ENCODE measurements at places on chromosomes 4 and X.

GRCh38 chr4:54332542-54332941, 103.4 kb downstream of the PDGFRA start:
- DNase-seq: no peak

- DNase-seq: no peak
Observed at GRCh38 chr4:83917572-83917971, 381.7 kb downstream of the GPAT3 start.

DNA sequence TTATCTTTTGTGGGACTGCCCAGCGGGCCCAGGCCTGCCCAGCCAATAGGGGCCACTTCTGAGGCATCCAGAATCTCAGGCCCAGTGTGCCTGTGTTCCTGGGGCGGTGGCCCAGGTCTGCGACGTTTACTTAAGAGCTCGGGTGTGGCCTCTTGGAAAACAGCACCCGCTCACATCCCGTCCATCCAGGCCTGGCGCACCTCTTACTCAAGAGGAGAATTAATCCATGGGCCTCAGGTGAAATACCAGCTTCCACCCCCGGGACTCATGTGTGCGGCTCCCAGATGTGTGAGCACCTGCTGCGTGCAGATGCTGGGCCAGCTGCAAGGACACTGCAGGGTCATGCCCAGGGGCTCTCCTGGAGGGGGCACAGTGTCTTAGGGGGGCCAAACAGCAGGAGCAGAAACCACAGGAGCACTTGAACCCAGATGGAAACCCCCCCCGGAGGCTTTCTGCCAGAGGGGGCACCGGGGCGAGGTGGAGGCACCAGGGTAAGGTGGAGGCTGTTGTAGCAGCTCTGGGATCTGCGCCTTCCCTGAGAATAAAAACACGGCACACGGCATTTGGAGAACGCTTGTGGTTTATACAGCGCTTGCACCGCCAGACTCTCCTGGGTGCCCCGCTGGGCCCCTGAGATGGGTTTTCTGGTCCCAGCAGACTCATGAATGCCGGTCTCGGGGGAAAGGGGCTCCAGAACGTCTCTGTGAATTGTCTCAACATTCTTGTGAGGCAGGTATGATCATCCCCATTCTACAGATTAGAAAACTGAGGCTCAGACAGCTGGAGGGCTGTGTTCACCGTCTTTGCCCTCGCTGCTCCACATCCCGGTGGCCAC, 2.8 kb downstream of the PSAPL1 start:
- no peak for DNase-seq

DNA sequence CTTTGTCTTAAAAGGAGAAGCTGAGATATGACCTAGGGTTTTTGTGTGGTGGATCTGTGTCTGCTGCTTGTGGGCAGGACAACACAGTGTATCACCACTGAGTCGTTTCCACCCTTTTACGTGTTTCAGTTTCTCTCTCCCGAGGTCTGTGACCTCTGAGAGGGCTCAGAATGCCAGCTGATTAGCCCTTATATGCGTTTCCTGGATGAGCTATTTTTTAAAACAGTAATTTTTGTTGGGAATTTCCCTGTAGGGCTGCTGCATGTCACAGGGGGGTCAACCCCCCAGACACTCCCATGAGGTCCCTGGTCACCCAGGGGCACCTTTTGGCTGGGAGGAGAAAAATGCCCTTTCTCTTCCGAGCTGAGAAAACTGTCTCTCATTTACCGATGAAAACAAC, 170.4 kb upstream of the CASK start:
- DNase-seq: peak; percentile 19

GRCh38 chrX:24610516-24610915, 36.6 kb downstream of the PCYT1B start:
- DNase-seq: no peak

GRCh38 chr4:97185233-97185632, 958.0 kb downstream of the STPG2 start:
- DNase-seq: no peak
